Activated CD4-positive, alpha-beta T cell treated with anti-CD3 and anti-CD28 coated beads for 1 hour (primary cell): ENCODE measurements at places on chromosomes 3 and 15.

GRCh38 chr3:140499114-140499757, 178.6 kb upstream of the TRIM42 start:
- DNase-seq, result no peak

GRCh38 chr3:165170236-165170635, 25.9 kb downstream of the SLITRK3 start:
- no peak for DNase-seq

DNA sequence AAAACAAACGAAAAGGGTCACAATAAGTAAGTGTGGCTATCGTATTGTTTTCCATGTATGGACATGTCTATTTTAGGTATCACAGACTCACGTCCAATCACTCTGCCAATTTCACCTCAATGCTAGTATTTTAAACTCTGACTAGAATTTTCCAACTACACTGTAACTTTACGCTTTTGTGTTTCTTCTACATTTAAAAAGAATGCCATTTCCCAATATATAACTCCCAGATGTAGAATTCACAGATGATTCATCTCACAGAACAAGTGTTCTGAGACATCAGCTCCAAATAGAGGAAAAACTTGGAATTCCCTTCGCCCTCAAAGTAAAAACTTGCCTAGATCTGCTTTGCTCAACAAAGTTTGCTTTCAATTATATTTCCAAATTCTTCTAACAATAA, 14.2 kb downstream of the LRIG1 start:
- no peak for DNase-seq

DNA sequence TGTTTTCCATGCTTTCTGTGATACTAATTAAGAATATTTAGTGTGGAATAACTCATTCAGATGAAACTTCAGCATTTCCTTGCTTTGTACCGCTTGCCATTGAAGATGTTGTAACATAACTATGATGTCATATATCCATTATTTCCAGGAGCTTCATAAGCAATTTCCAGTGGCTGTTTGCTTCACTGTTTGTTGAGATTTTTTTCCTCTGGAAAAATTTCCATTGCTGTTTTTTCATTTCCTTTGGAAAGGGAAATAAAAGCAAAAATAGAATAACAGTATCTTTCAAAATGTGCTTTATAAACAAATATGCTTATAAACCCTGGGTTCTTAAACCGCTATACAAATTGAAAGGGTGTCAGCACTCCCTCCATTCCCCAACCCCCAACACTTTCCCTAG, 319.6 kb upstream of the SEMA6D start:
- DNase-seq, result no peak

DNA sequence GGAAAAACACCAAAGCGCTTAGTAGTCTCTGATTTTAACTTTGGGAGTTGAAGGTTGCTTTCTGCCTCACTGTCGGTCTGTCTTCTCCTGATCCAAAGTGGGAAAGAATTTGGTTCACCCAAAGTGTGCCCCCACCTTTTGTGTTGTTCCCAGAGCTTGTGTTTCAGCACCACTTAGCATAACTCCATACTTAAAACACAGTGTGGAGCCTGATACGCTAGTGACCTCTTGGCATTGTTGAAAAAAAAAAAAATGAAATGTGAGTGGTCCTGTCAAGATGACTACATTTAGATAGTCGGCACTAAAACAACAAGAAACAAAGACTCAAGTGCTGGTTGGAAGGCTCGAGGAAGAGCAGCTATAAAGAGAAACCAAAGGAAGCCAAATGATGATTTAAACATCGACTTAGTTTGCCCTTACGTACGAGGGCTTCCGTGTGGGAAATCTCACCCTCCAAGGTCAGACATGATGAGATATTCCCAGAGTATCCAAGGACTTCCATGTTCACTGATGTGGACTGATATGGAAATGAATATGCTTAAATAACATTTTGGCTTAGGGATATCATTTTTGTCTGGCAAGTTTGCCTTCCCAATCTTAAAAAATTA, 178.8 kb downstream of the MEIS2 start:
- DNase-seq, result no peak

GRCh38 chr3:177341736-177342419, 144.6 kb upstream of the TBL1XR1 start:
- no peak for DNase-seq

GRCh38 chr3:139455206-139455605, 21.1 kb downstream of the RBP2 start:
- no peak for DNase-seq

DNA sequence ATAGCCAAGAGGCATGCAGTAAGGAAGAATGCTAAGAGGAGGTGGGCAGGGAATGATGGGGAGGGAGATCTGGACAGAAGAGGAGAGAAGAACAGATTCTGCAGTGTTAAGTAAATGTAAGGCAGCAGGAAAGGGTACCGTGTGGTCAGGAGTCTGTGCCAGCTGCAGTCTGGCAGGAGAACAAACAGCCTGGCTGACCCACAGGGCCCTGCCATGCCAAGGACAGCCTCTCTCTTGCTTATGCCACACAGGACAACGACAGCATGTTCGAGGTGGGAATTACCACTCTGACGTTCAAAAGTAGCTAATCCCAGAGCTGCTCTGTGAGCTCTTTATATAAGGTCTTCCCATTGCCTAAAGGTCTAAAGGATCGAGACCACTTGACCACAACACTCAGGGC, 31.3 kb downstream of the DAPK2 start:
- DNase-seq, result no peak

- no peak for DNase-seq
Observed at GRCh38 chr15:83410532-83410931, 36.6 kb upstream of the SH3GL3 start.

- no peak for DNase-seq
Observed at GRCh38 chr15:36626984-36627383, 47.6 kb downstream of the CDIN1 start.

- DNase-seq, result no peak
Observed at GRCh38 chr3:193997228-193998122, 138.5 kb upstream of the HES1 start.

DNA sequence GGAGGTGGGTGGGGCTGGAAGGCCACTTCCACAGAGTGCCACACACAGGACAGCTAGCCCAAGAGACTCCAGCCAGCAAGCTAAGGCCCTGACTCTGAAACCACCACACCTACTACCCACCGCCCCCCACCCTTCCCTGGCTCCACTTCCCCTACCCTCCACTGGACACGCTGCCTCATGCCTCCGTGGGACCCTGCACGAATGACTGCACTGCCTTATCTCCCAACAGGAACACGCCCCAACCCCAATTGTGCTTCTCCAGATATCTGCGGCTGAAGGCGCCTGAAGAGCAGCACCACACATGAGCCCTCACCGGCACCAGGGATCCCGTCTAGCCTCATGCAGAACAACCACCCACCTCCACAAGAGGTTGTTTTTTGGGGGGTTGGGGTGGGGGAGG, 2.7 kb downstream of the LINGO1 start:
- DNase-seq, result no peak

DNA sequence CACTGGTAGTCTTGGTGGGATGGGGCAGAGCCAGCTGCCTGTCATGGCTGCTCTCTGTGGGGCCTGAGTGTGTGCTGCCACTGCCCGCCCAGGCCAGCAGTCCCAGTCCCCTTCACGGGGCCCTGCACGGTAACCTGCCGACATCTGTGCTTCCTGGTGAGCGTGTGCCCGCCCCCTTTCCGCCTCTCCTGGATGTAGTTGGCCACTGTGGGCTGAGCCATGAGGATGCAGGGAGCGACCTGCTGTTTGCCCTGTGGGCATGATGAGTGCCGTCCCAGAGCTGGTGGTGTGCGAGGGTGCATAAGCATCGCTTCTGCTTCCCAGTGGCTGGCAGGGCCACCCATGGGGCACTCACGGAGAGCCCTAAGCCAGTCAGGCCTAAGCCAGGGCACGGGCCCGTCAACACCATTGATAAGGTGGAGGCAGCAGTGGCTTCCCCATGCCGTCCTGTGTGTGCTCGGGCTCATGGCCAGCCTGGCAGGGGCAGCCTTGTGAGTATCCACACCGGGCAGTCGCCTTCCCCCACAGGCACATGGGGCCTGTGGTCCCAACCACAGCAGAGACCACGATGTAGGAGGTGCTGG, 14.6 kb downstream of the PLXNA1 start:
- no peak for DNase-seq

DNA sequence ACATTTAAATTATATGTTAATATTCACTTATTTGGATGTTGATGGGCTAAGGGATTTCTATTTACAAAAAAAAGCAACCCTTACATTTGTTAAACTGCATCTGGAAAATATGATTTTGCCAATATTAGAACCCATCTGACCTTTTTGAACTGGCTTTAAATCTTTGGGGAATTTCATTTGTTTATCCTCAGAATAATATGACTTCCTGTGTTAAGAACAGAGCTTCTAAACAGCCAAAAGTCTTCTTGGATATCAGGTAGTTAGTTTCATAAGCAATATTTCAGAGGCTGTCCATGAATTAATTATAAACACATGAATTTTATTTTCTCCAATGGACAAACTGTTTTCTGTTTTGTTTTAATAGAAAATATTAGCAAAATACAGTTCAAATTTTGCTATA, 301.9 kb upstream of the AGTR1 start:
- no peak for DNase-seq

GRCh38 chr3:177236704-177237103, 39.4 kb upstream of the TBL1XR1 start:
- no peak for DNase-seq

GRCh38 chr3:160999274-160999673, 105.9 kb downstream of the B3GALNT1 start:
- DNase-seq, result no peak
